ENCODE measurements at places on chromosomes 2 and 18.

- DNase-seq = peak; percentile 77
These were observed 96.7 kb downstream of the ASB1 start for GRCh38 chr2:238523158-238524110.

GRCh38 chr2:217166241-217166850, 306.5 kb upstream of the TNP1 start:
- DNase-seq = peak; percentile 47

DNA sequence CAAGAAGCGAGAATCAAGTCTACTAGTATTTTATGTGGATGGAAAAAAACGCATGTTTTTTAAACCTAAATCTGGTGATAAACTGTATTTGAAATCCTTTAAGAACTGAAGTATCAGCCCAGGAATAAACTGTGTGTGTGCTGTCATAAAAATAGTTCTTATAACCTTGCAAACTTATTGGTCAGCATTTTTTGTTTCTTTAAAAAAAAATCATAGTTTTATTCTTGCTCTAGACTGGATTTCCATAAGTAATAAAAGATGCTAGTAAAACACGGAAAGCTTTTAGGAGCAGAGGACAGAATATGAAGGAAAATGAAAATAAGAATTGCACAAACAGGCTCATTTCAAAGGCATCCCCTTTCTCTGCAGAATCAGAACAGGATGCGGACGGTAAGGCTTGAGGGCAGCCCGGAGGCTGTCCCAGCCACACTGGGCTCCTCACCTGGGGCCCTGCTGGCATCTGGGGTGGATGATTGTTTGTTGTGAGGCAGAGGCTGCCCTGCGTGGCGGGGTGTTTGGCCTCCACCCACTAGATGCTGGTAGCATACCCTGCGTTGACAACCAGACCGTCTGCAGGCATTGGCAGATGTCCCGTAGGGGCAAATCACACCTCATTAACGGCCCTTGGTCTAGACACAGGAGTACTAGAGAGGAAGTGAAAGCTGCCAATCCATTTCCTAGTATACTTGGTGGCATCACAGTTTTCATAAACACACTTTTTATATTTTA, 52.5 kb downstream of the MBP start:
- no peak for DNase-seq

DNA sequence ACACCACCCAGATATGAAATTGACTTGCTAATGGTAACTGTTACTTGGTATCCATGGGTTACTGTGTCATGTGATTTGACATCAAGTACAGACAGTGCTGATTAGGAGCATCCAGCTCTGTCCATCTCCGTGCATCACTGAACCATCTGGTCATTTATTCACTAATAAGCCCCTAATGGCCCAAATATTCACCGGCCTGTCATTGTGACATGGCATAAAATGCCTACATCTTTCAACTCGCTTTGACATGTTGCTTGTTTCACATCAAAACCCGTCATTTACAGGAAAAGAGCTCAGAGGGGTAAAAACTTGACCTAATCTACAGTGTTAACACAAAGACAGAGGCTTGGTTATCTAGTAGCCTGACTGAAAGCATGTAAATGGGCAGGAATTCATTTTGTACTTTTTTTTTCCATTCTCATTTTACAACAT, 308.9 kb upstream of the ATP5MC3 start:
- no peak for DNase-seq

GRCh38 chr2:3289971-3290370, 87.6 kb downstream of the EIPR1 start:
- DNase-seq = no peak

GRCh38 chr18:23825978-23826405, 136.7 kb downstream of the LAMA3 start:
- DNase-seq = no peak

DNA sequence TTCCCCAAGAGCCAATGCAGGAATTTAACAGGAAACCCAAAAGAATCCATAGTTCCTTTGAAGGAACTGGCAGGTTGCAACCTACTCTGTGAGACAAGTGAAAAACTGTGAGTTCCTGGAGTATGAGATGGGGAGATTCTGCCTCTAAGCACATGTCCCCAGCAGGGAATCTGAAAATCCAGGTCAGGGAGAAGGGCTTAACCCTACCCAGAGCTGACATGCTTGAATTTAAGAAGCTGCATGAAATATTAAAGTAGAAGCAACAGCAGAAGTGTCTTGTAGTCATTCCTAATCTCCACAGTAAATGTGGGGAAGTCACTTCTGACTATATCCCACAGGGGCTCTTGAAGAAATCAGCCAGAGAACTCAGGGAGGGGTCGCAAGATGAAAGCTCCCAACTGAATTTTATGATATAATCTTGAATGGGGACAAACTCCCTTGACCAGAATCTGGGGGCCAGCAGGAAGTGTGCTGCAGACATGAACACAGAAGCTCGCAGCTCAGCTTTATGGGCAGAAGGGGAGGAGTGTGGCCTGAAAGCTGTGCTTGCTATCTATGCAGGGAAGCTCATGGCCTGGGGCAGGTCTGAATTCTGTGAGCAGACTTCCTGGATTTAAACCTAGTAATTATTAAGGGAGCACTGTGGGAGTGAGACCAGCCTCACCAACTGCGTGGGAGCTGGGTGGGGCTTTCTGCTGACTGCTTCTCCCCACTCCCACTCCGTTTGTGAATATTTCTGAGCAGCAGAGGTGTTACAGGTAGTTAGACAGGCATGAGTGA, 184.1 kb upstream of the KYNU start:
- DNase-seq = no peak

DNA sequence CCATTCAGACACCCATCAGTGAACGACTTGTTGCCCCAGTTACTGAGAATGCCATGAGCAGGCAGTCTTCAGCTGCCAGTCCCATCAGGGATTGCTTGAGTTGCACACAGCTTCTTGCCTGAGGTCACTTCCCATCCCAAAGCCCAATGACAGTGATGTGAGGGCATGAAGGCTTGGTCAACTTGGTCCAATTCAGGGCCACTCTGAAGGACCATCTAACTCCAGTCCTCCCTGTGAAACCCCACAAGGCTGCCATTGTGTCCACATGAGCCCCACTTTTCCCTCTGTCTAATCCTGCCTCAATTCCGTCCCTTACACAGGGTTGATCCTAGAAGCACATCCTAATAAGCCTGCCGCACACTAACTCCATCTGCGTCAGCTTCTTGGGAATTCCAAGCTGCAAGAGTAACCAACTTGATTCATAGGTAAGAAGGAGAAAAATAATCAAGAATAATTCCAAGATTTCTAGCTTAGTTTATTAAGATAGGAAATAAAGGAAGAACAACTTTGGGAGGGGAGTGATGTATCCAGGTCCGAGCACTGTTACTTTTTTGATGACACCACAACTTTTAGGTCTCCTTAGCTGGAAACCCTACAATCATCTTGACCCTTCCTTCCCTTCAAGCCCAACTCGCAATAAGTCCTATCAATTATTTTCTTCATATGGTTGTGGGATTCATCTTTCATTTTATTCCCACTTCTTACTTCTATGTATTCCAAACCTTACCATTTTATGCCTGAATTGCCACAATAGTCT, 110.9 kb downstream of the LRRC30 start:
- no peak for DNase-seq

- peak; percentile 49 for DNase-seq
These were observed 3.9 kb downstream of the KCNK3 start for GRCh38 chr2:26696351-26696816.

GRCh38 chr2:162676515-162676914, 162.1 kb downstream of the KCNH7 start:
- DNase-seq = no peak

- peak; percentile 72 for DNase-seq
These were observed 1.4 kb downstream of the TGIF1 start for GRCh38 chr18:3451183-3451988.

DNA sequence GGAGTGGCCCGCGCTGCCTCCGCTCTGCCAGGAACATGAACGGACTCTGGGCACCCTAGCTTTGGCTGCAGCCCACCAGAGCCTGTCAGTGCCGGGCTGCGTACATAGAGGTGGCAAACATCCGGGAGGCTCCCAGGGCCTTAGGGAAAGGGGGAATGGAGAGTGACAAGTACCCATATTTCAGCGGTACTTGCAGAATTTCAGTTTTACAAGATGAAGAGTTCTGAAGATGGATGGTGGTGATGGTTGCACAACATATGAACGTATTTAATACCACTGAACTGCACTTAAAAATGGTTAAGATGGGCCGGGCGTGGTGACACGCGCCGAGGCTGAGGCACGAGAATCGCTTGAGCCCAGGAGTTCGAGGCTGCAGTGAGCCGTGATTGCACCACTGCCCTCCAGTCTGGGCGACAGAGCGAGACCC, 873 bp downstream of the MTHFD2 start:
- no peak for DNase-seq

DNA sequence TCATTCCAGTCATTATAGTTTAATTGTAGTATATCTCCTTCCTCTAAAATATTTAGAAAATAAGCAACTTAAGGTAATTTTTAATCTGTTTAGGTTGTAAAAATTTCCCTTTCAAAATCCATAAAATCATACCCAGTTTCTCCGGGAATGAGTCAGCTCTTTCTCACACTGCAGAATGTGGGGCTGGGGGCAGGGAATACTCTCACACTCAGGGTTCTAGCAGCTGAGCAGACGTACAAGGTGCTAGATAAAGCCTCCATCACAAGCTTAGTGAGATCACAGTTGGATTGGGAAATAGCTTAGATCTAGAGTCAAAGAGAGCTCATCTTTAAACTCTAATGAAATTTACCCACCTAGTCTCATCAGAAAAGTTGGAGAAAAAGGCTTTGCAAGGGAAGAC, 79.9 kb upstream of the FAM237A start:
- DNase-seq = no peak

- DNase-seq = no peak
These were observed 17.9 kb upstream of the PTPN4 start for GRCh38 chr2:119741868-119742267.

GRCh38 chr2:109126501-109126860, 2.5 kb upstream of the SH3RF3 start:
- DNase-seq = no peak

DNA sequence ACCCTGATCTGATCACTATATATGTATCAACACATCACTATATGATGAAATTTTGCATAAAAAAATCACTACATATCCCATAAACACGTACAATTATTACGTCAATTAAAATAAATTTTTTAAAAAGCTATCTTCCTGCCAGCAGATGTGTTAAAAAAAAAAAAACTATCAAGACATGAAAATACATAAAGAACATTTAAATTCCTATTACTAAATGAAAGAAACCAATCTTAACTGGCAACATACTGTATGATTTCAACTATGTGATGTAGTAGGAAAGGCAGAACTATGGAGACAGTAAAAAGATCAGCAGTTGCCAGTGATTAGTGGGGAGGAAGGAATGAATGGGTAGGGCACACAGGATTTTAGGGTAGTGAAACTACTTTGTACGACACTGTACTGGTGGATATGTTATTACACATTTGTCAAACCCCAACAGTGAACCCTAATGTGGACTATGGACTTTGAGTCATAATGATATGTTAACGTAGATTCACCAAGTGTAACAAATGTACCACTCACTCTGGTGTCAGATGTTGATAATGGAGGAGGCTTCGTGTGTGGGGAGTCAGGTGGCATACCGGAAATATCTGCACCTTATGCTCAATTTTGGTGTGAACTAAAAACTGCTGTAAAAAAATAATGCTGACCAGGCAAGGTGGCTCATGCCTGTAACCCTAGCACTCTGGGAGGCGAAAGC, 27.4 kb downstream of the USP34 start:
- no peak for DNase-seq

GRCh38 chr2:197973772-197974171, 169.4 kb downstream of the PLCL1 start:
- DNase-seq = no peak

DNA sequence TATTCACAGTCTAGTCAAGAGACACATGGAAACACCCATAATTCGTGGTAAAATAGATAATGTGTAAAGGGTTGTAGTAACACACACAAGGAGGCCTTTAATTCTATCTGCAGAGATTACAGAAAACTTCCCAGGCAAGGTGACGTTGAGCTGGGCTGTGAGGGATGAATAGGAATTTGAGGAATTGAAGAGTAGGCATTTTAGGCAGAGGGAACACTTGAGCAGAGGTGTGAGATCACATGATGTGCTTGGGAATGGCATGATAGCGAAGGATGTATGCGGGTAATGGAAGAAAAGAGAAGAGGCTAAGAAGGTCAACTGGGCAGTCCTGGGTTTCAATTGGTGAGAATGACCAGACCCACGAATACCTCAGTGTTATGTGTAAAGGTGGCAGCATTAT, 20.2 kb downstream of the DRC1 start:
- no peak for DNase-seq

DNA sequence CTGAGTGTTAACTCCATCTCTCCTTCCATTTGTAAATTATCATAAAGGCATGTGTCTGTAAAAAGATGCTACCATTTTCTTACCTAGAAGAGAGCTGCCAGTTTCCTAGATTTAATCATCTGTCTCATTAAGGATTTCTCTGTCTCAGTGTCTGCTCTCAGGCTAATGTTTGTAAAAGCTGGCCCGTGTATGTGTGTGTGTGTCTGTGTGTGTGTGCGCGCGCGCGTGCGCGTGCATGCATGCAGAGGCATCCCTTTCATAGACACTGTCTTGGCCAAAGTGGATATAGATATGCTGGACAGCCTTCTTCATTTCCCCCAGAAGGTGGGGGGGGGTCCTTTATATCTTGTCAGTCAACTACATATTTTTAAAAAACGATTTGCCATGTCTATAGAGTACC, 18.9 kb downstream of the MGAT5 start:
- no peak for DNase-seq

DNA sequence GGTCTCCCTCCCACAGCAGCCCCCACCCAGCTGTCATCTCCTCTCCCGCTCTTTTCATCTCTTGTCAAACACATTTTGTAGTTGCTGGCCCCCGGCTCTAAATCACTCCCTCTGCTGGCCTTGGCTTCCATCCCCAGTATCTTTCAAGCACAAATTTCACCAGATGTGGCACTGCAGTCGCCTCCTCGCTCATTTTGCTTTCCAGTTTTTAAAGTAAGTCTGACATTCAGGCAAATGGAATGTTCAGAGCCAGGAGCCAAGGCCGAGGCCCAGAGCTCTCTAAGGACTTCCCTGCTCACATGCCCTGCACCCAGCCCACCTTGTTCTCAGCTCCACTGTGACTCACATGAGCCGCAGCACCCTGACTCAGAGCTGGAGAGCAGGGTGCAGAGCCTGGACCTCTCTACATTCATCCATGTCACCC, 158.4 kb downstream of the GALNT14 start:
- DNase-seq = peak; percentile 29

- no peak for DNase-seq
These were observed 115.4 kb upstream of the STK17B start for GRCh38 chr2:196286821-196287220.

GRCh38 chr18:77106331-77106730, 26.3 kb downstream of the MBP start:
- no peak for DNase-seq

GRCh38 chr2:59744436-59744835, 809.0 kb downstream of the BCL11A start:
- no peak for DNase-seq

GRCh38 chr2:233745073-233745755, 14.9 kb upstream of the UGT1A1 start:
- DNase-seq = no peak

Measured in iPS-NIHi11 (cell line).